ENCODE measurements at places on chromosomes 1 and 21.
A peak's percentile ranks its signal among the peaks of the same experiment; 100 is the strongest.

- no peak for DNase-seq
These were observed 34.7 kb upstream of the USP24 start for GRCh38 chr1:55249646-55250398.

GRCh38 chr21:45747802-45748445 lies 104.4 kb downstream of the PCBP3 start:
- DNase-seq = peak; percentile 84

- DNase-seq = no peak
These were observed 8.7 kb upstream of the TNFRSF14 start for GRCh38 chr1:2547210-2548067.

DNA sequence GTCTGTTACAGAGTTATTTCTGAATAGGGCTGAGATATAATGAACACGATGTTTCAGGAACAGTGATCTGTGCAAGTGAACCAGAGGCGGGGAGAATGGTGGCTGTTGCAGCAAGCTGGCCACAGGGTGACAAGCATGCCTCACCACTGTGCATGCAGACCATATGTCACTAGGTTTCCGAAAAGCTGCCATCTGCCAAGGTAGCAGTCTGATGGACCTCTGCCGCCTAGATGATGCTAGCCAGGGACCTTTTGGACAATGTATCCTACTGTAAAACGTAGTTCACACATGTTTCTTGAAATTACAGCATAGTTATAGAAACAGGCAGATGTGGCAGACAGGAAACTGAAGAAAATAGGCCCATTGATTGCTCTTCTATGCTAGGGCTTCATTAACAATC lies 204.2 kb upstream of the RRP15 start:
- peak; percentile 60 for DNase-seq

GRCh38 chr1:28127617-28128257 lies 39.3 kb upstream of the EYA3 start:
- no peak for DNase-seq

GRCh38 chr1:221435504-221435904 lies 306.4 kb downstream of the DUSP10 start:
- DNase-seq = peak; percentile 77

Data from NCI-H446 (cell line).